ENCODE measurements at places on chromosomes 1 and 21. TPM values are rescaled to one million over a fixed set of nuclear protein-coding genes. Genes with fewer than 3 reads are reported as not detected.

DNA sequence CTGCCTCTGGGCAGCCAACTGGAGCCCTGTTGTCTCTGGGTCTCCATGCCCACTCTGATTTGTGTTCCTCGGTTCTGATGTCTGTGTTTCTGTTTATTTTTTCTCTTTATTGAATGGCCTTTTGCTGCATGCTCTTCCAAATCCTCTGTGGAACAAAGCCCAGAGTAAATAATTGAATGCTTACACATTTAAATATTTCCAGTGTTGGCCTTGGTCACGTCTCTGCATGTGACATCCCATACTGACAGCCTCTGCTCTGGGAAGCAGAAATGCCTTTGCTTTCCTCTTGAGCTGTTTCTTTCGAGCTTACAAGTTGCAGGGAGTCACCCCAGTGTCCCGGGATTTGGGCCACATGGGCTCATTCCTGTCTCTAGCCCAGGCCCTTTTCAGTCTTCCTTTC, 267.9 kb downstream of the PTPRU start:
- no peak for DNase-seq

DNA sequence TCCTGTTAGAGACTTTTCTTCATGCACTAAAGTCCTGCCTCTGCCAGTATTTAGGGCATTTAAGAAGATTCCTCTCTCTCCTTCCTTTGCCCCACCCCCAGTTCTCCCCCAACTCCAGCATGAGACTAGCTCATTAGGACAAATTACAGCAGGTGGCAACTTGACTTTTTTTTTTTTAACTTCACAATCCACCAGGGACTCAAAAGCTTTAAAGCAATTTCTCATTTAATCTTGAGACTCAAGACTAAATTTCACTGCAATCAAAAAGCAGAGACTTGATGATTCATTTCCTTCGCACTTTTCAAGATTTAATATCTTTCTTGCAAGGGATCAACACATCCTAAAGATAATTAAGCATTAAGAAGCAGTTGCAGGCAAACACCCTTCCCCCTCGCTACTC, 74.9 kb downstream of the WLS start:
- no peak for DNase-seq

NUP210L gene
- polyA plus RNA-seq, result not detected

OR14C36 gene
- polyA plus RNA-seq, result not detected

- peak; percentile 39 for DNase-seq
Observed at GRCh38 chr1:94055459-94056122, 65.4 kb downstream of the ABCA4 start.

DNA sequence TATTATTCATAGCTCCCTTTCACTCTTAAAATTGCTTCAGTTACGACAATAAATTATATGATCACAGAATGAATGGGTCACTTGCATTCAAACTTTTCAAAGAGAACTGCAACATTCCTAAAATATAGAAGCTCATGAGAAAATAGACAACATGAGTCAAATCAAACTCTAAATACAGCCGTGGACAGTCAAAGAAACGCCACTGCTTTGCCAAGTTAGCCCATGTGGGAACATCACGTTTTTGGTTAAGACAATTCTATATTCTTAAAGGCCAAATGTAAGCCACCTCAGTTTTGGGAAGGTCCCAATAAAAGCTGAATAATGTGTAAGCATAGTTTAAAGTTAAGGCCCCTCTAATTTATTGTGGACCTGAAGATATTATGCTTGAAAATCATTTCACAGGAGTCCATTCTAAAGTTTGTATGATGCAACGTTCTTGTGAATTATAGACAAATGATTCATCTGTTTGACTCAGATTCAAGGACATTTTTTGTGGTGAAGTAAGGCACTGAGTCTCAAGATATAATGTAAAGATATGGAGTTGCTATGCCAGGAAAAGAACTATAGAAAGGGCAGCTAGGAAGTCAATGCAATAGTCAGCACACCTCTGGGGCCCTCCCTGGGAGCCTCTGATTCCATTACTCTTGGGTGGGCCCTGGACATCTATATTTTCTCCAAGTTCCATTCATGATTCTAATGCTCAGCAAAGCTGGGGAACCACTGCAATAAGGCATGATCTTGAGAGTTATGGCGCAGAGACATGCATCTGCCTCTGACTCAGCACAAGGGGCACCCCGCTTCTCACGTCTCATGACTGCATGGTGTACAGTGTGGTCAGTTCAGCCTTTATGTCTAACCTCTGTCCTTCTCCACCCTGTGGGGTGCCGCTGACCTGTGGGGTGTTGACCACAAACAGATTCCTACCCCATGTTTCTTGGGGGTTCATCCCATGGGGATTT, 33.9 kb downstream of the ETS2 start:
- peak; percentile 97 for DNase-seq

PLCH2 gene
- polyA plus RNA-seq, result 56.2 TPM

GRCh38 chr1:53811414-53811851, 26.7 kb downstream of the NDC1 start:
- no peak for DNase-seq

TNFRSF1B gene
- polyA plus RNA-seq, result 0.08 TPM

RSBN1 gene
- 6.8 TPM for polyA plus RNA-seq

GBP4 gene
- polyA plus RNA-seq, result not detected

DNA sequence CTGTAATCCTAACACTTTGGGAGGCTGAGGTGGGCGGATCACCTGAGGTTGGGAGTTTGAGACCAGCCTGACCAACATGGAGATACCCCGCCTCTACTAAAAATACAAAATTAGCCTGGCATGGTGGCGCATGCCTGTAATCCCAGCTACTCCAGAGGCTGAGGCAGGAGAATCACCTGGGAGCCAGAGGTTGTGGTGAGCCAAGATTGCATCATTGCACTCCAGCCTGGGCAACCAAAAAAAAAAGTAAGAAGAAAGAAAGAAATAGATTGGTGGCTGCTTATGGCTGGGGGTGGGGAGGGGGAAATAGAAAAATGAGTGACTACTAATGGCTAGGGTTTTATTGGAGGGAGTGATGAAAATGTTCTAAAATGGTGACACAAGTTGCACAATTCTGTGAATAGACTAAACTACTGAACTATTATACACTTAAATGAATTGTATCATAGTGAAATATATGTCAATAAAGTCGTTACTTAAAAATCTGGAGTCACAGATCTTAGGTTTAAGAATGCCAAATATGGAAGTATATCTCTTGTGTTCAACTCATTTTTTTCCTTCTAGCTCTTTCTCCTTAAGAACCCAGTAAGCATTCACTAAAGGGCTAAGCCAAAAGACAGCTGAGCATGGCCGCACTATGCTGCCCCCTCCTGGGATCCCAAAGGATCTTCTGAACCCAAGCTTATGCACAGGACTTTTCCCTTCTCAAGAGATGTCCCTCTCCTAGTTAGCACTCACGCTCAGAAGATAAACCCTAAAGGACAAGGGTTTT, 3.2 kb upstream of the NPL start:
- peak; percentile 43 for DNase-seq

HHIPL2 gene
- 0.03 TPM for polyA plus RNA-seq

GRCh38 chr1:41714638-41715389, 203.9 kb downstream of the HIVEP3 start:
- no peak for DNase-seq

- no peak for DNase-seq
Observed at GRCh38 chr1:233662575-233663304, 48.8 kb downstream of the KCNK1 start.

DNA sequence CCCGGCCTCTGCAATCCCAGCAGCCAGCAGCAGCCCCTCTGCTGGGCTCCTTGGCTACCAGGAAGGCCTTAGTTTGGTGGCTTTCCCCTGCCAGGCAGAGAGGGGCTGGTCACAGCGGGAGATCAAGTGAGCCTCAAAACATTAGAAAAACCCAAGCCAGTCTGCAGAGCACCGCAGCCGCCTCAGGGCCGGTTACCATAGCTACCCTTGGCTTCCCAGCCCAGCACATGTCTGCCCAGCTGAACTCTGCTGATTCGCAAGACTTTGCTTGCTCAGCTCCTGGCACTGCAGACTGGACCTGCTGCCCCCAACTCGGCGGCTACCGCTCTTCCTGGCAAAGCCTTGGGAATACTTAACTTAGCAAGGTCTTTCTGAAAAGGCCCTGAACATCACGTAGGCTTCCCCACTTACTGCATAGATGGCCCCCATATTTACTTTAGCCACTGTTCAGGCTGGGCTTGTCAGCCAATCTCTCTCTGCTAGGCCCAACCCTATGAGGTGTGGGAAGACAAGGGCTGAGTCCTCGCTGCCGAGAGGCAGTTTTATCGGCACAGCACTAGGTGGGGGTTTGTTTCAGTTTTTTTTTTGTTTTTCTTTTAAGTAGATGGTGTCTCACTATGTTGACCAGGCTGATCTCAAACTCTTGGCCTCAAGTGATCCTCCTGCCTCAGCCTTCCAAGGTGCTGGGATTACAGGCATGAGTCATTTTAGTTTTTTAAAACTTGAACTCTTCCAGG, 28.6 kb upstream of the PLEKHG5 start:
- peak; percentile 83 for DNase-seq

RCSD1 gene
- 3.1 TPM for polyA plus RNA-seq

CEP170 gene
- polyA plus RNA-seq, result 23.9 TPM

DNA sequence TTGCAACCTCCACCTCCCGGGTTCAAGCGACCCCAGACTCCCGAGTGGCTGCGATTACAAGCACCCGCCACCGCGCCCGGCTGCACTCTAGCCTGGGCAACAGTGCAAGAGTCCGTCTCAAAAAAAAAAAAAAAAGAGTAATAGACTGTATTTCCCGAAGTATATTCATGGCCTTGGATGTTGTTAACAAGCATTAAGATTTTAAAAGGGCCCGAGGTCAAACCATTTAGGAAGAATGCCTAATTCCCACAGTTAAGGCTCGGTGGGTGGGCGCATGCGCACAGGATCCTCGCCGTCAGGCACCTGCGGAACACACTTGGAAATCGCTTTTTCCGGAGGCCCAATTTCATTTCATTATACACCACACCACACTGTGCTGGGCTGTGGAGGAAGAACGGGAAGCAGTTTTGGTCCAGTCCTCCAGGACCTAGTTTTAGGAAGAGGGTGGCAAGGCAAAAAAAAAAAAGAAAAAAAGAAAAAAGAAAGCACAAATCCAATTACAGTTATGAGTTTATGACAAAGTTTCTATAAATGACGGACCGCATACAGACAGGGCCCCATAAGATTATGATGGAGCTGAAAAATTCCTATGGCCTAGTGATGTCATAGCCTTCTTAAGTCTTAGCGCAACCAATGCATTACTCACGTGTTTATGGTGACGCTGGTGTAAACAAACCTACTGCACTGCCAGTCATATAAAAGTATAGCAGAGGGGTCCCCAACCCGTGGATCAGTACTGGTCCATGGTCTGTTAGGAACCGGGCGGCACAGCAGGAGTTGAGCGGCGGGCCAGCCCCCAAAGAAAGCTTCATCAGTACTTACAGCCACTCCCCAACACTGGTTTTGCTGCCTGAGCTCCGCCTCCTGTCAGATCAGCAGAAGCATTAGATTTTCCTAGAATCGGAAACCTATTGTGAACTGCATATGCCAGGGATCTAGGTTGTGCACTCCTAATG, 38.2 kb downstream of the H3-3A start:
- DNase-seq, result no peak

KIAA0040 gene
- polyA plus RNA-seq, result 87.6 TPM

GRCh38 chr1:212771341-212771740, 20.2 kb downstream of the NSL1 start:
- DNase-seq, result no peak

DNA sequence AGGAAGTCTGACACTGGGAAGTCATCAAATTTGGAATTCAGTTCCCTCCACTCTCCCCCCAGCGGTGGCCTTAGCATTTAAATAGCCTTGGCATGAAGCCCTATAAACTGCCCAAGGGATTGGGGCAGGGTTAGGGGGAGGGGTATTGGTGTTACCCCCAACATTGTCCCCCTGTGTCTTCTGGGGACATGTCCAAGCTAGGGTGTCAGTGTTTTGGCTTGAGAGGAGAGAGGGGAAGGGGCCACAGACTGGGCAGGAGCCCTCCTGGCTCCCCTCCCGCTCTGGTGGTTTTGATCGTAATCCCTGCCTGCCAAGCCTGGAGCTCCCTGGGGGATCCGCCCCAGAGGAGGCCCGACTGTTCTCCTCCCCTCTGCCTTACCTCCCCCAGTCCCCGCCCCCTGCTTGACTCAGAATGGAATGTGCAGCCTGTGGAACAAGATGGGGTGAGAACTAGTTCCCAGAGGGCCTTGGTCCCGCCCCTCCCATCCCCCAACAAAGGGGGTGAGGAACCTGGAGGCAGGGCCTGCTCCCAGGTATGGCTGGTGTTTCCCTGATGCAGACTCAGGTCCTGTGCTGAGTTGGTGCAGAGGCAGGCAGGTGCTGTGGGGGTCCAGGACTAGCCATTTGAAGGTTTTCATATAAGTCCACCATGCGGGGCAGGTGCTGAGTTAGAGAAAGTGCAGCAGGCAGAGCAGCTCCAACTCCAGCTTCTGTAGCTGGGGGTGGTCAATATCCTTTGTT, 7.4 kb downstream of the SOX13 start:
- peak; percentile 90 for DNase-seq

- peak; percentile 13 for DNase-seq
Observed at GRCh38 chr1:107140703-107141490, at the start of gene NTNG1. Gene NTNG1, plus strand, starts transcription at chr1:107141039.

- peak; percentile 4 for DNase-seq
Observed at GRCh38 chr1:192445839-192446489, 129.2 kb downstream of the RGS21 start.

DNA sequence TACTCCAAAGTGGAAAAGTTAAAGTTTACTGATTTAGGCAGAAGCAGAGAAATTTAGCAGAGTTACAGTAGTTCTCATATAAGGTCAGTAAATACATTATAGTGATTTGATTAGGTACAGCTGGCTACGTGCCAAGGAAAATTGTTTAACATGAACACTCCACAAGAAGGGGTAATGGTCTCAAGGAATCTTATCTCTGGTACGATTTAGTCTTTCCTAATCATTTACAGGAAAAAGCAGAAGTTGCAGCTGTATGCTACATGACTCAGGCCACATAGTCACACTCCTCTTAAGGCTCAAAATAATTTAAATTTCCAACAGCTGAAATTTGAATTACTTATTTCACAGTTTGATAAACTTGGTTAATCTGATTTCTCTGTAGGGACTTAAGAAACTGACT, 36.9 kb upstream of the OR2B11 start:
- DNase-seq, result no peak

- DNase-seq, result no peak
Observed at GRCh38 chr21:38242061-38242460, 14.7 kb upstream of the KCNJ15 start.

DNA sequence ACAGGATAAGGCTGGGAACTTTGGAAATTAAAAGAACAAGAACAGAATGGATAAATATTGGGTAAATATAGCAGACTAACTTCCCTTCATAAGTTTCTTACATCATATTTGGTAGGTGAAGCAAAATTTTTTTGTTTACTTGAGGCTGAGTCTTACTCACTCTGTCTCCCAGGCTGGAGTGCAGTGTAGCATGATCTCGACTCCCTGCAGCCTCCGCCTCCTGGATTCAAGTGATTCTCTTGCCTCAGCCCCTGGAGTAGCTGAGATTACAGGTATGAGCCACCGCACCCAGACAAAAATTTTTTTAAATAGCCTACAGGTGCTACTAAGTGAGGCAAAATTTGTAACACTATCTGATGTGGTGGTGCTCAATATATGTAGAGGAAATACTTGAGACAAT, 50.7 kb downstream of the TM2D1 start:
- DNase-seq, result no peak

DNA sequence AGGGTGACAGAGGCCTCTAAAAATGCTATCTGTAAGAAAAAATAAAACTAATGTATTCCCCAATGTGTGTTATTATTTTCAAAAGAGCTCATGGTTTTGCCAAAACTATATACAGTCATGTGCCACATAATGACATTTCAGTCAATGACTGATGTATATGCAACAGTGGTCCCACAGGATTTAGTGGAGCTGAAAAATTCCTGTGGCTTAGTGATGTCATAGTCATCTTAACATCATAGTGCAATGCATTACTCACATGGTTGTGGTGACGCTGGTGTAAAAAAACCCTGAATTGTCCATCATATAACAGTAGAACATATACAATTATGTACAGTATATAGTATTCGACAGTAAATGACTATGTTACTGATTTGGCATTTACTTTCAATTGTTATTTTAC, 172.4 kb downstream of the CACNA1E start:
- peak; percentile 48 for DNase-seq

Measured in mammary epithelial cell (primary cell).